ENCODE measurements at places on chromosomes 1 and 21.

DNA sequence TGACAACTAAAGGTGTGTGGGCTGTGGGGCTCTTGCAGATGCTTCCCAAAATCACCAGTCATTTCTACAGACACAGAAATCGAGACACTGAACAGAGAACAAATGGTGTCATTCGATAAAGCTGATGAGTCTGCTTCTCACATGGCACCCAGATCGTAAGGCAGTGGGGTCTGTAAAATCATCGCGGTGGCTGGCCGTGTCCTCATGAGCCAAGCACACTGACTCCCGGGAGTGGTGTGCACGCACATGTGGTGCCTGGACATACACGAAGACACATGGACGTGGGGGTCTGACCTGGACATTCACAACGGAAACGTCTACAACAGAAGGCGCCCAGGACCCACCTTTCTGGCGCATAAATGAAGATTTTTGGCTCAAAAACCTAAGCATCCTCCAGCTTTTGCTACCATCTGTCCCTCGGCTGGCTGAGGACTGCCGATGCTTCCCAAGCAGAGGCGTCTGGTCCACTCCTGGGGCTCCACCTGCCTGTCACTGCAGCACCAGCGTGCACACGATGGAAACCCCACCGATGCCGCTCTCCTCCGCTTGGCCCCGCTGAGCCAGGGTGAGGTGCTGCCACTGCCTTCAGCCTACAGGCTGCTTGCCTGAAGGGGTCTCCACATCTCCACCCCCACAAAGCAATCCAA, 6.8 kb downstream of the SMIM1 start:
- no peak for DNase-seq

- no peak for DNase-seq
These were observed 79.6 kb downstream of the ATP1B1 start for GRCh38 chr1:169186106-169186505.

- no peak for DNase-seq
These were observed 24.4 kb downstream of the SNAP47 start for GRCh38 chr1:227759341-227760300.

GRCh38 chr1:232486454-232487207, 143.3 kb downstream of the SIPA1L2 start:
- no peak for DNase-seq

DNA sequence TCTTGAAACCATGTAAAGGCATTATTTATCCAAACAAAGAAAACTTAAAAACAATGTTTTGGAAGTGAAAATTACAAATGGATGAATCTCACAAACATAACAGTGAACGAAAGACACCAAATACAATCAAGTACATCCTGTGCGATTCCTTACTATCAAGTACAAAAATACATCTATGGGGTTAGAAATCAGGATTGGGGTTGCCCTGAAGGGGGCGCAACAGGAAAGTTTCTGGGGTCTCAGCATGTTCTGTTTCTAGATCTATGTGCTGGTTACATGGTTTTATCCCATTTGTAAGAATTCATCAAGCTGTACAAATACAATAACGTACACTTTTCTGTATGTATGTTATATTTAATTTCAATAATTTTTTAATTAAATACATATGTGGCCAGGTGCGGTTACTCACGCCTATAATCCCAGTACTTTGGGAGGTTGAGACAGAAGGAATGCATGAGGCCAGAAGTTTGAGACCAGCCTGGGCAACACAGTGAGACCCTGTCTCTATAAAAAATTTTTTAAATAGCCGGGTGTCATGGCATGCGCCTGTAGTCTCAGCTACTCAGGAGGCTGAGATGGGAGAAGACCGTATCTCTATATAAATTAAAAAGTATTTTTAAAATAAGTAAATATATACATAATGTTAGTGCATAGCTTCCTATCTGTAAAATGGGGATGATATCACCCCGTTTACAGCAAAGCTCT, 121.5 kb upstream of the SOD1 start:
- DNase-seq, result no peak

GRCh38 chr1:22709227-22709626, 1.4 kb upstream of the EPHB2 start:
- DNase-seq, result no peak

- no peak for DNase-seq
These were observed 11.2 kb downstream of the TAF12 start for GRCh38 chr1:28631713-28632112.

DNA sequence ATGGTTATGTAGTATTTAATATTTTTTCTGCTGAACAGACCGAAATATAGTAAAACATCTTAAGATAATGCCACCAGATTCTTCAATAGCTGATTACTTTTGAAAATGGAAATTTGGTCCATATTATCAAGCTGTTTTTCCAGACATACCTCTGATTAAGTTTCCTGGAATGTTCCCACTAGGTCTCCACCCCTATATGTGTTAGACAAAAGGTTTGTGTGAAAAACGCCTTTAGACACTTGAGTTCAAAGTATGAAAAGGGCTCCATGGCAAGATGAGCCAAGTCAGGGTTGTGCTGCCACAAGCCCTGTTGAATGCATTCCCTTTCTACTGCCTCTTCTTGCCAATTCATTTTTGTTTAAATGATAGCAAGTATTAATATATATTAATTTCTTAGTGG, 52.7 kb downstream of the ZBTB17 start:
- DNase-seq, result no peak

GRCh38 chr1:111821121-111821745, 65.5 kb downstream of the DDX20 start:
- DNase-seq, result no peak

- no peak for DNase-seq
These were observed 31.9 kb downstream of the ZMYM1 start for GRCh38 chr1:35111106-35111505.

GRCh38 chr1:232367293-232367692, 262.6 kb downstream of the SIPA1L2 start:
- no peak for DNase-seq

- no peak for DNase-seq
These were observed 77.0 kb downstream of the PGM1 start for GRCh38 chr1:63670164-63670563.

DNA sequence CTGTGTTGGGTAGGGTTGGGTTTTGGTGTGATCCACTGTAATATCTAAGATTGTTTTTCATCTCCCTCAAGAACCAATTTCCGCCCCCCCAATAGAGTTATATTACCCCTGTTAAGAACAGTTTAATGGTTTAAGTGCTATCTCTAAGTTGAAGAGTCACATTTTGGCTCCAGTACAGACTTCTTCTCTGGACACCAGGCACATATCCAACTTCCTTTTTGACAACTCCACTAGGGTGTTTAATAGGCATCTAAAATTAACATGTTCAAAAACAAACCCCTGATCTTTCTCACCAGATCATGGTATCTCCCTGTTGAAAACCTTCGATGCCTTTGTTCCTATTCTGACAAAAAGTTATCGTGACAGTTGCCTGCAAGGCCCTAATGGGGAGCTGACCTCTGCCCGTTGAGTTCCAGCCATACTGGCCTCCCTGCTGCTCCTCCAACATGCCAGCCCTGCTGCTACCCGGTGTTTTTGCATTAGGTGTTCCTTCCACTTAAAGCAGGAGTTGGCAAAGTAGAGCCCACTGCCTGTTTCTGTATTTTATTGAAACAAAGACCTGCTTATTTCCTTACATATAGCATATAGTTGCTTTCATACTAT, 18.6 kb downstream of the USP24 start:
- no peak for DNase-seq

GRCh38 chr1:244254467-244254866, 197.2 kb downstream of the ADSS2 start:
- DNase-seq, result peak; percentile 65

DNA sequence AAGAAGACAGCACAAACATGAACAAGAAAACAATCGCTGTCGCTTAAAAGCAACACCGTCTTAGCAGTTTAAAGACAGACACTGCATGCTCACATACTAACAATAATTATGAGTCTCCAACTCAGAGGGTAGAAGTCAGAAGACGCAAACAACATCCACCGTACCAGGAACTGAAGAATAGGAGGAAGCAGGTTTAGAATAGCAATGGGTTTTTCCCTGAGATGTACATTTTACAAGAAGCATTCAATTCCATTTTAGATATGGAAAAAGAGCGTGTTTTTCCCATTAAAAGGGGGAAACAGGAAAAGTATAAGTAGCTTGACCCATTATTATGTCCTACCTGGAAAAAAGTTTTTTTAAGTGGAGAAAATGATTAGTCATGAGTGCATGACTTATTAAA, 34.5 kb upstream of the KCNE1 start:
- DNase-seq, result peak; percentile 43

- no peak for DNase-seq
These were observed 138.8 kb downstream of the HHAT start for GRCh38 chr1:210467440-210468043.

GRCh38 chr1:36606641-36607262, 124.0 kb upstream of the CSF3R start:
- DNase-seq, result no peak

DNA sequence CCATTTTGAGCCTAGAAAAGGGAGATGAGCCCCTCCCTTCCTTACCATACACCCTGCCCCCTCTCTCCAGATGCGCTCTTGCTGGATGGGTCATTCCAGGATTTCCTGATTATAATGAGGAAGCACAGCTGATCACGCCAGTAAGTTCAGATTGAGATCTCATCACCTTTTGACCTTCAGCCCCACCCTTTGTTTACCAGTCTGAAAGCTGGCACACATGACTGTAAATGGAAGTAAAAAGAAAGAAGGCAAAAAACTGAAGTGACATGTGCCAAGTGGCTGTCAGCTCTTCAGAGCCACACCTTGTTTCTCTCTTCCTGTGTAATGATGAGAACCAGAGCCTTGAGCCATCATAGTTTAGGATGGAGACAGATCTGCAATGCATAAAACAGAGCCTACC, 27.9 kb downstream of the S1PR1 start:
- no peak for DNase-seq

DNA sequence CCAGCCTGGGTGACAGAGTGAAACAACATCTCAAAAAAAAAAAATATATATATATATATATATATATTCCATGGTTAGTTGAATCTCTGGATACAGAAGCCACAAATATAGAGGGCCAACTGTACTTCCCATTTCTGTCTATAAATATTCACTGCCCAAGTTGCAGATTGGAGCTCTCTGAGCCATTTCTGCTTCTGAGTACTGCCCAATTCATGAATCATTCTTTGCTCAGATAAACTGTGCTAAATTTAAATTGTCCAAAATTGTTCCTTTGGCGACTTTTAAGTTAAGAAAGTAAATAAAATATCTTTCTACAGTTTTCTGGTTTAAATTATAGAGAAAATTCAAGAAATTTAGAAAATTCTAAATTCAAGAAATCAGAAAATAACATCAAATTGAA, 23.2 kb upstream of the C1orf146 start:
- no peak for DNase-seq

- no peak for DNase-seq
These were observed 257.5 kb downstream of the LRRC40 start for GRCh38 chr1:69947837-69948236.

Measured in pons (tissue), 1 donor.